Stimulated activated CD8-positive, alpha-beta memory T cell treated with anti-CD3 and anti-CD28 coated beads, Interleukin-4, amount 100 ng/mL, for 1 hour (primary cell): ENCODE measurements at places on chromosomes 4 and X.

- no peak for DNase-seq
Observed at GRCh38 chr4:114780205-114780604, 181.6 kb downstream of the UGT8 start.

DNA sequence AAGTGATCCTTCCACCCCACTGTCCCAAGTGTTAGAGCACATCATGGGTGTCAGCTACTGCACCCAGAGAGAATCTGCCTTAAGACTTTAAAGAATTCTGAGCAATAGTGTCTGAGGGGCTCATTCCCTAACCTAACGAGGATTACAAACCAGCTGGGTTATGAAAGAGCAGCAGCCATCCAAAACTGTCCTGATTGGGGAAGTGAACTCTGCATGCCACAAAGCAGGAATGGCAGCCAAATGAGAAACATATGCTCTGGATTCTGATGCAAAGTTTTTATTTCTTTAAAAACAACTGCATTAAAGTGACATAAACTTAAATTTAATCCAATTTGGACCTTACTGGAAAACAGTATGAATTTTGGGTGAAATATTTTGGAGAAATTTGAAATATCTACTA, 103.2 kb downstream of the ANXA3 start:
- no peak for DNase-seq

DNA sequence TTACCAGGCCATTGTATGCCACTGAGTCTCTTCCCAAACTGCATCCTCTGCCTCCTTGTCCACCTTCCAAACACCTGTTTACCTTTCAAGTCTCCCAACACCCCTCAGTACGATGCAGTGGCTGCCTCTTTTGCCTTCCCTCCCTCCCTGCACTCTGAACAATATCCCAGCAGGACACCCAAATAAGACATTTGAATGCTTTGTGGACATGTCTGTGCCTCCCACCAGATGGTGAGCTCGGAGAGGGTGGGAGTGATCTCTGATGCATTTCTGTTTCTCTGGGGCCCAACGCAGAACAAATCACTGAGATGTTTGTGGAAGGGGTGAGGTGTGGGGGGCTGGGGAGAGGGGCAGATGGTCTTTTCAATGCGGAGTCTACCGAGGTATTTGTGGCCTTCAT, 33.4 kb downstream of the PJA1 start:
- no peak for DNase-seq

- DNase-seq: no peak
Observed at GRCh38 chrX:120293015-120293414, 18.2 kb downstream of the TMEM255A start.

GRCh38 chr4:8705161-8706145, 112.9 kb downstream of the CPZ start:
- DNase-seq: no peak

DNA sequence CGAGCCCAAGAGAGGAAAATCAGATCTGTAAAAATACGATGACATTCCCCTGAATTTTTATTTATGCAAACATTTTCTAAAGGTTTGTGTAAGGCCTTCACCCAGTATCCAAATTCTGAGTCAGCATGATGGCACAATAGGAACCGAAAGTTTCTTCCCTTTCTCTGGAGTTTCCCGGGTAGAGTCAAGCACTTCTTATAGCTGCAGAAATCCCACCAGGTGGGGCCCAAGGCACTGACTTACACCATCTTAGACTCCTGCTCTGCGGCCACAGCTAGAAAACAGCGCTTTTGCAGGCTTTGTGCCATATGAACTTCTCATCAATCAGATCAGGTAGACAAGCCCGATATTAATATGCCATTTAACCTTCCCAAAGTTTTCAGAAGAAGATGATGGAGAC, 13.4 kb downstream of the LEF1 start:
- no peak for DNase-seq

DNA sequence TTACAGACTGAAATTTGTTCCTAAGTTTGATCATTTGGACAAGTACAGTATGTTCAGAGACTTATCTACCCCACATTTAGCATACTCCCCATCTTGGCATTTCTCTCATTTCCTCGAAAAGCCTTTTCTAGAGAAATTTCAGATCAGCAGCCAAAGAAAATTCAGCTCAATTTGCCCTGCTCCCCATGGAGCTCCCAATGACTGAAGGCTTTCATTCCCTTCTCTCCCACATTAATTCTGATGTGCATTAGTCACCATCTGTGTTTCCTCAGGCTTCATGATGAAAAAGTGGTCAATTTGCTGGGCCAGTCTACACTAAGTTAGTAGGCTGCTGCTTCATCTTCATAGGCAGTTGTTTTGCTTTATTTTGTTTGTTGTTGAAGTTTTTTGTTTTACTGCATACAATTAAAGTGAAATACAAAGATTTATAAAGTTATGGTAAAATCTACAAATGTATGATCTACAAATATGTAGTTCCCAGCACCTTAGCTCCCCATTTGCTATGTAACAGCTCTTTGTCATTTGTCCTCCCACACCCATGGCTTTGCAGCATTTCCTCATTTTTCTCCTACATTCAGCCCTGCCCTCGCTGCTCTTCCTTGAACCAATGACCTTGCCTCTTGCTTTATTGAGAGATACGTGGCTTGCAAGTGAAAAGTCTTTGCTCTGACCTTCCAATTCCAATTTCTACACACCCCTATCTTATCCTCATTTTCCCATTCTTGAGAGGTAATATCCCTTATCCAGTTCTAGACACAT, 193.9 kb downstream of the ANAPC10 start:
- DNase-seq: no peak

DNA sequence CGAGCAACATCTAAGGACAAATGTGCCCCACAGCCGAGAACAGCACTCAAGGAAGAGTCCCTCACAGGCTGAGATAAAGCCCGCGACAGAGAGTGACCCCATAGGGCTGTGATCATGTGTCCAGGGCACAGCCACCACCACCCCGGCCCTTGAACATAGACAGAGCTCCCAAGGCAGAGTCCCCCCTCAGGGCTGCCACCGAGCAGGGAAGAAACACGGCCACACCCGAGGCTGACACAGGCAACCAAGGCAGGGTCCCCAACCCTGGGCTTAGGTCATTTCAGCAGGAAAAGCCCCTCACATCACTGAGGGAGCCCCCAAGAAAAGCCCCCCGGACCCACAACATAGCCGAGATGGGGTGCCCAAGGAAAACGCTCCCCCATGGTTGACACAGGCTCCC, 463 bp downstream of the CT45A10 start:
- no peak for DNase-seq

DNA sequence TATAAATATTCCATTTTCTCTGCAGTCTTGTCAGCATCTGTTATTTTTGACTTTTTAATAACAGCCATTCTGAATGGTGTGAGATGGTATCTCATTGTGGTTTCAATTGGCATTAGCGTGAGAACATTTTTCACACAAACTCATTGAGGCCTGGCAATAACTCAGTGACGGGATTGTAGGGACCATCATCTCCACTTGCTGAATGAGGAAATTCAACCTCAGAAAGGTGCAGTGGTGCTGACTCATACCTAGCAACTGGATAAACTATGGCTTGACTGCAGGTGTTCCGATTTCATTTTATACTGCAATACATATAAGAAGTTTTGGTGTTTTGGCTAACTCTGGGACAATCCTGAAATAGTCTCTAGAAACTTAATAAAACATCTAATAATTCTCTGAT, 88.3 kb upstream of the DDIT4L start:
- no peak for DNase-seq

DNA sequence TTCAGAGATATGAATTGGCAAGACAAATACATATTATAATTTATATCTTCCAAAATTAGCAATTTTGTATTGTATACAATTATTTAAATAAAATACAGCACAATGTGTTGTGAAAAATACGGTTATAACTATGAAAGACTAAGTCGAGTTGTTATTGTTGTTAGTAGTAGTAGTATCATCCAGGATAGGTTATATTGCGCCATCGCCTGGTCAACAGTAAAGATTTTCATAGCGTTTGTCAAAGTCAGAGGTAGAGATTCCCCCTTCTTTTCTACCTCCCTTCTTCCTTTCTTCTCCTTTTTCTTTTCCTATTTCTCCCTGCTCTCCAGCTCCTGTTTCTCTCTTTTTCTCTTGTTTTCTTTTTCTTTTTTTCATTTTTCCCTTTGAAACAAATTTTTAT, 499.1 kb upstream of the EPHA5 start:
- DNase-seq: no peak

- no peak for DNase-seq
Observed at GRCh38 chr4:138596896-138597295, 354.7 kb upstream of the SLC7A11 start.

DNA sequence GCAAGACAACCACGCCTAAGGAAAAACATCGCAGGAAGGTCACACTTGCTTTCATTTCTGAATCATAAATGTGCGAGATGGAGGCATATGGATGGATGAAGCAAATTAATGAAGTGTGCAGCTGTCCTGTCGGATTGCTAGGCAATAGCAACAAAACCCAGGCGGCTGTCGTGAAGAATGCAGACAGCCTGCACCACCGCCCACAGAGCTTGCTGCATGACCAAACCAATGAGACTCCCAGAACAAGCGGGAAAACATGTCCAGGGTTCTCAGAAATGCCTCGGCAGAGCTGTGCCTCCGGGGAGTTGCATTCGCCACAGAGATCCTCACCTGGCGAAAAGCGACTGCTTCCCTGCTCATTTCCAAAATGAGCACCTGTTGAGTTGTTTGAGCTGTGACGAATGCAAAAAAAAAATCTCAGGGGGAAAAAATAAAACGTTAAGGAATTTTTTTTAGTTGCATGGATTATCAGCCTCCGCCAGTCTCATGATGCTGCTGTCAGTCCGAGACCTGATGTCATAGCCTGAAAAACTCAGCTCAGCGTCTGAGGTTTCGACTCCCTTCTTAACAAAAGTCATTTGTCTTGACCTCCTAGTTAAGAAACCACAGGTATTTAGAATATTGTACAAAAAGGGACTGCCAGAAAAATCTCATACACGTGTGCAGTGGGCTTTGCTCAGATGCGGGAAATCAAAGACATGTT, 155.5 kb upstream of the MXRA5 start:
- no peak for DNase-seq

DNA sequence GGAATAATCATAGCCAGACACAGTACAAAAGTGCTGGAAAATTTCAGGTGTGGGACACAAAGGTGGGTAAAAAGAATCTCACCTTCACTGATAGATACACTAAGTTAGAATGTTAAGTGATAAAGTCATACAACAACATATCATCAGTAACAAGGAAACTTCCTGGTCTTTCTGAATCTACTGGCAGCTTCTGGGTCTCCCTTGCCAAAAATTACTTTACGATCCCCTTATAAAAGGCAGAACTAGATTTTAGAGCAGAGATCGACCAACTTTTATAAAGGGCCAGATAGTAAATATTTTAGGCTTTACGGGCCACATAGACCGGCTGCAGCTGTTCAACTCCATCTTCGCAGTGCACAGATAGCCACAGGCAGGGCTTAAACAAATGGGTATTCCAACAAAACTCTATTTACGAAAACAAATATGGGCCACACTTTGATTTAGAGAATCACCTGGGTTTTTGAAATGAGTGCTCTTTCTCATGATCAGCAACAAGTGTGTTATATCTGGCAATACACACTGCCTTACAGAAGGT, 159.9 kb downstream of the AASDH start:
- DNase-seq: no peak

- DNase-seq: no peak
Observed at GRCh38 chrX:24025741-24026403, 1.1 kb downstream of the KLHL15 start.

- DNase-seq: no peak
Observed at GRCh38 chr4:133868856-133869255, 332.7 kb downstream of the PABPC4L start.

GRCh38 chr4:105164548-105164947, 17.9 kb downstream of the TET2 start:
- no peak for DNase-seq

- DNase-seq: no peak
Observed at GRCh38 chr4:45094684-45095083, 368.3 kb upstream of the GNPDA2 start.

DNA sequence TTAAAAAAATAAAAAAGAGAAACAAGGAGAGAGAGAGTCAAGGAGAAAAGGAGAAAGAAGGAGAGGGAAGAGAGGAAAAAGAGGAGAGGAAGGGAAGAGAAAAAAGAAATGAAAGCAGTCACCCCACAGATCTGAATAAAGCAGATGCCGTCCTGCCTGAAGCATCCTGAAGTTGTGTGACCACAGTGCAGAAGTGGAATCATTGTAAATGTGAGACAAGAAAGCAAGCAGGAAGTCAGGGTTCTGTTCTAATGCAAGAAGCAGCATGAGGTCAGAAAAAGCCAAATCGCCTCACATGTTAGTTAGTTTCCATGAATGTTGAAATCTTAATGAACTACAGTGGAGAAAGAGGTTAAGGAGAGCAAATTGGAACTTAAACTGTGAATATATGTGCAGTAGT, 692.5 kb downstream of the CENPC start:
- no peak for DNase-seq

- no peak for DNase-seq
Observed at GRCh38 chr4:153523164-153523796, 57.1 kb downstream of the TMEM131L start.

DNA sequence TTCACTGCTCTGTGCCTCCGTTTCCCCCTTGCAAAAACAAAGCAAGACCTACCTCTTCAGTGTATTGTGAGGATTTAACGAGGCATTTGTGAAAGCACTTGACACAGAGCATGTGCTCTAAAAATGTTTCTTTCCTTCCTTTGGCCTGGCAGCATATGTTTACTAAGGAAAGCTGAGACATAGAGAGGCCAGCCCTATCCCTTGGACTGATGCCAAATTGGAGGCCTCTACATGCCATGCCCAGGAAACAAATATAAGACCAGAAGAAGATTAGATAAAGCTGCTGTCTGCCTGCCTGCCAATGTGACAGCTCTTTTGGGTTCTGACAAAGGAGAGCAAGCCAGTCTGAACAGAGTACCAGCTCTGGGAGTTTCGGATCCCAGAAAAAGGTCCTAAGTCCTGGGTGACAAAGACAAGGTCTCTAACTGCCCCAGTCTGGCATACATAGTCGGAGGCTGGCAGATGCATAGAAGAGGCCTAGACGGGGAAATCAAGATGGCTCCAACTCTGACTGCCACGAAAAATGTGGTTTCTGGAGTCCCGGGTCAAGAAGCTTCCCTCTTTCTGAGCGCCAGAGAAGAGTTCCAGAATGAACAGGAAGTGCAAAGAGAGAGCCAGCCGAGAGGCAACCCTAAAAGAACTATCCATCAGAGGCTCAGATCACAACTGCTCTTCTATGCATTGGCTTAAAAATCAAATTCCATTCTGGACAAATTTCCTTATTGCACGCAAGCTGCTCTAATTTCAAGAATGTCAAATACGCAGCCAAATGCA, 25.8 kb downstream of the OTUD6A start:
- no peak for DNase-seq
